ENCODE measurements at places on chromosomes 2 and 18.

DNA sequence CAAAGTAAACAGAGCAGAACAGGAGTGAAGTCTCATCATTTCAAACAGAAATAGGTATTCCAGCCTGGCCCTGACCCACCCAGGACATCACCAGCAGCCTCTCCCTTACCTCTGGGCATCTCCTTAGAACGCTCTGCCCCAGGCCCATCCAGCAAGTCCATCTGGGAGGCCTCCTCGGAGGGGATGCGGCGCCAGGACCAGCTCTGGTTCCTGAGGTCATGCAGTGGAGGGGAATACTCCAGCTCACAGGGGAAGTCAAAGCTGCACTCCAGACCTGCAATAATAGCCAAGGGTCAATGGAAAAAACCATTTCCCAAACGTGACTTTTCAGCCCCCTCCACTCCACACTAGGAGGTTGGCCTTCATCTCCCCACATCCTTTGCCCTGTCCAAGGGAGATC, 226.6 kb downstream of the ALK start:
- no peak for DNase-seq

GRCh38 chr2:37340637-37341036, 3.8 kb upstream of the QPCT start:
- DNase-seq = no peak

- DNase-seq = no peak
Observed at GRCh38 chr18:21484851-21485636, 115.5 kb downstream of the ESCO1 start.

DNA sequence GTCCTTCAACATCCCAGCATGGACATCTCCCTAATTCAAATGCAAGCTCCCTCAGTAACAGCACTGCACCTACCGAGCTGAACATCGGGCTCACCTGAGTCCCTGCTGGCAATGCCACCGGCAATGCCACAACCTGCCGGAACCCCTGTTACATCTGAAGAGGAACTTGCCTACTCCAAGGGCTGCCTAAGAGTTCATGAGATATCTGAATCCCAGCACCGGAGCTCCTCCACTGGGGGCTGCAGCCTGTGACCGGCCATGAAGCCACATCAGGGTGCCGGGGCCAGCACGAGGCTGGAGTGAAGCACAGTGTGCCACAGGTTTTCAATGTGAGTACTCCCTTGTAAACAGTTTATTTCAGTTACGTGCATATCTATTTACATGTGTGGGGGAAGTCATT, 152.9 kb downstream of the EIPR1 start:
- DNase-seq = no peak

- no peak for DNase-seq
Observed at GRCh38 chr18:39909706-39910105, 2045.3 kb upstream of the PIK3C3 start.

DNA sequence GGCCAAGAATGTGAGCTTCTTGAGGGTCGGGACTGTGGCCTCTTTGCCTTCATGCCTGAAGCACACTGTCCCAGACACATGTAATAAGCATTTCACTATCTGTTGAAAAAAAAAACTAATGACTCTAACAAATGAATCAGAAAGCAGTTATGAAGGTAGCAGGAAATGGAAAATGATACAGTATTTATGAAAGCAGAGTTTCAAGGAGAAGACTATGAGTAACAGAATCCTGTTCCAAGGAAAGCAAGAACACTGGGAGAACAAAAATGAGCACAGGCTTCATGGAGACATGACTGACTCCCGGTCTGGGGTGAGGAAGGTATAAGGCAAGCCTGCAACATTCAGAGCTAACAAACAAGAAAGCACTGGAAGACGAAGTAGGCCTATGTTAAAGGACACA, 190.8 kb downstream of the RNF152 start:
- DNase-seq = no peak

GRCh38 chr2:198807131-198807530, 650.6 kb downstream of the SATB2 start:
- no peak for DNase-seq

DNA sequence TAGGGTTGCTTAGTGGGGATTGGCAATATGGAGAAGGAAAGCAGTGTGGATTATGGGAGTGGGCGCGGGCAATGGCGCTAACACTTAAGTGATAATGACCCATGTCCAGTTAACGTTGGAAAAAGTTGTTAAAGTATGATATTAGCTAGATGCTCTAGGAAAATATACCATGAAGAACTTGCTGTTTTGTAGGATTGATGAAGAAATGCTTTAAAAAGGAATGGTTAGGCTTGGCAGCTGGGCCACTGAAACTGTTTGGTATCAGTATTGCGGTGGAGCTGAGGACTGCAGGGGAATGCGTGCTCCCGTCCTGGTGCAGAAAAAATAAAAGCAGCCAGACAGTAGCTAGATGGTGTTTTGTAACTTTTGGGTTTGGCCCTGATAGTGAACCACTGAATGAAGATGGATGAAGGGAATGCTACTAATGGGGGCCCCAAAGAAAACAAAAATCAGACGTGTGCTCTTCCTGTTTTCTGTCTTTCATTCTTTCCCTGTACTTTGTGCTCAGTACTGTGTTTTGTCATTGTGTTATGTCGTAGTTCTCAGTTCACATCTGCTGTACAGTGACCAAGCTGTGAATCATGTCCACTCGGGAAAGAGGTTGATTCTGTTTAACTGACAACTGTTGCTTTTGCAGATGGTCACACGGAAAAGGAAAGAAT, 999 bp downstream of the INSIG2 start:
- no peak for DNase-seq

Data from anterior cingulate cortex (tissue), 58 donors.